ENCODE measurements at places on chromosomes 6 and 20.

DNA sequence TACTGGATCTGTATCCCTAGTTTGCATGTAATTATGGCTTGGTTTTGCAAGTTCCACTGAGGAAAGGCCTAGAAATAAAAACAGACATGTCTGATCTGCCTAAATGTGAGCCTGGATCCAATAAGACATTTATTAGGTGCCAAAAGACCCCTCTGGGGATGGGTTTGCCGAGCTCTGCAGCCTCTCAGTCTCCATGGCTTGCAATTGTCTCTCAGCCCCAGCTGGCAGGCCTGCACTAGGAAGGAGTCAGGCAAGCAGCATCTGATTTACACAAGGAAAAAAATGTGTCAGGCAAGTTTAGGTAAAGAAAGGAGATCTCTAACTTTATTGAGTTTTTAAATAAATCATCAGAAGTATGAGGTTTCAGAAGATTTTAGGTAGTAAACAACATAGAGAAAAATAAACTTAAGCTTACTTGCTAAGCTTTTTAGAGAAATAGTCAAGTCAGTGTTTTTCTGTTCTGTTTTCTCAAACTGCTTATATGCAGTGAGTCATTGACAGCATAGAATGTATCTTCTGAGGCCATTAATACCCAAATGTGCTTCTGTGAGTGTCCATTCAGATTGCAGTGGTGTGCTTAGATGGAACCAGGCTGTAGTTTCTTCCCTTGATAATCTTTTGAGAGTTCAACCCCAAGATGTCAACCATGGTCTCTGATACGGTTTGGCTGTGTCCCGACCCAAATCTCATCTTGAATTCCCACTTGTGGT is 121.0 kb downstream of the FHL5 start:
- no peak for DNase-seq

- no peak for DNase-seq
Observed at GRCh38 chr20:25730862-25731261, 34.2 kb upstream of the ZNF337 start.

GRCh38 chr6:250676-251075 is 41.6 kb upstream of the DUSP22 start:
- DNase-seq, result no peak

GRCh38 chr6:39945626-39946025 is 11.4 kb upstream of the MOCS1 start:
- DNase-seq, result no peak

Data from forelimb muscle (tissue), 1 donor.